ENCODE measurements at places on chromosomes 4 and X.
A peak's percentile ranks its signal among the peaks of the same experiment; 100 is the strongest.

DNA sequence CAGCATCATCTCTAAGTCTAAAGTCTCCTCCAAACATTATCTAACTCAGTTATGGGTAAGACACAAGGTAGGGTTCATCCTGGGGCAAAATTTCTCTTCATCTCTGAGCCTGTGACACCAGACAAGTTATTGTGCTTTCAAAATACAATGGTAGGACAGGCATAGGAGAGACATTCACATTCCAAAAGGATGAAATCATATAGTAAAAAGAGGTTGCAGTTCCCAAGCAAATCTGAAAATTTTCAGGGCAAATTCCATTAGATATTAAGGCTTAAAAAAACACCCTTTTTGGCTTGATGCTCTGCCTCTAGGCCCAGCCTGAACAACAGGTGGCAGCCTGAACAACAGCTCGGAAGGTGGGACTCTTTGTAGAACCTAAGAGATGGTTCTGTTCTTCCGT is 448.3 kb upstream of the SLIT2 start:
- H3K4me3 ChIP-seq: no peak overlapping the region
- no peaks in the 10 kb centered on the region for H3K27me3 ChIP-seq
- no peaks in the 10 kb centered on the region for H3K36me3 ChIP-seq
- no peak overlapping the region for H3K27ac ChIP-seq
- no peak for DNase-seq

- H3K36me3 ChIP-seq: no peaks in the 10 kb centered on the region
- no peaks in the 10 kb centered on the region for H3K4me1 ChIP-seq
- H3K27me3 ChIP-seq: no peaks in the 10 kb centered on the region
- H3K4me3 ChIP-seq: no peak overlapping the region
Observed at GRCh38 chr4:6122496-6122895, 77.9 kb downstream of the JAKMIP1 start.

DNA sequence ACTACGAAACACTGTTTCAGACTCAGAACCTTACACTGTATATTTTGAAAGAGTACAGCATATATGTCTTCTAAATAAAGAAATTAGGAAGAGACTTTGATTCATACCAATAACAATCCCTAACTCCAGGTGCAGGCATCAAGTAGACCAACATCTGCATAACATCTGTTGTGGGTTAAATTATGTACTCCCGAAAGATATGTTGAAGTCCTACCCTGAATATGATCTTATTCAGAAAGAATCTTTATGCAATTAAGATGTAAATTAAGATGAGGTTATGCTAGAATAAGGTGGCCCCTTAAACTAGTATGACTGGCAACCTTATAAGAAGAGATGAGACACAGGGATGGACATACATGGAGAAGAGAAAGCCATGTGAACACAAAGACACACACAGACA is 117.9 kb downstream of the INPP4B start:
- no peaks in the 10 kb centered on the region for H3K4me1 ChIP-seq
- DNase-seq: no peak
- H3K36me3 ChIP-seq: no peaks in the 10 kb centered on the region
- no peak overlapping the region for H3K4me3 ChIP-seq

GRCh38 chr4:101201421-101201820 is 145.9 kb downstream of the PPP3CA start:
- no peak overlapping the region for H3K4me3 ChIP-seq
- H3K27me3 ChIP-seq: no peaks in the 10 kb centered on the region
- peaks cover 52% of the 10 kb centered on the region for H3K4me1 ChIP-seq
- H3K36me3 ChIP-seq: no peaks in the 10 kb centered on the region

DNA sequence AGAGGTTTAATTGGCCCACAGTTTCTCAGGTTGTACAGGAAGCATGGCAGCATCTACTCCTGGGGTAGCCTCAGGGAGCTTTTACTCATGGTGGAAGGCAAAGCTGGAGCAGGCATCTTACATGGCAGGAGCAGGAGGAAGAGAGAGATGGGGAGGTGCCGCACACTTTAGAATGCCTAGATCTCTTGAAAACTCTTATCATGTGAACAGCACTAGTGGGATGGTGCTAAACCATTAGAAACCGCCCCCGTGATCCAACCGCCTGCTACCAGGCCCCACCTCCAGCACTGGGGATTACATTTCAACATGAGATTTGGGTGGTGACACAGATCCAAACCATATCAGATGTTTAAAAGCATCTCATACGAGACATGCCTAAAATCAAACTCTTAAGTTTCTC is 41.6 kb upstream of the SCOC start:
- H3K4me1 ChIP-seq: no peaks in the 10 kb centered on the region
- H3K36me3 ChIP-seq: no peaks in the 10 kb centered on the region

DNA sequence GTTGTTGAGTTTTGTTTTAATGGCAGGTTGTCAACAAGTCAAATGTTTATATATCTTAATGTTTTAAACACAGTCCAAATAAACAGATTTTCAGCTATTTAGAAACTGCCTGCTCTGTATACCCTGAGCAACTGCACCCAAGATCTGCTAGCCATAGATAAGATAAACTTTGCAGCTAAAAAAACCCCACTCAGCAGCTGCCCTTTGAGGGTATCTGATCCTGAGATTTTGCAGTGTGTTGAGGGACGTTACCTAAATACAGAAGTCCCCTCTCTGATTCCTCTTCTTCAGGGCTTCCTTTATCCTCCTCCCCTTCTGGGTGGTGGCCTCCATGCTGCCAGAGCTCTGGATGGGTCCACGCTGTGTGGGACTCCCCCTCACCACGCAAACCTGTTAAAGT is 11.0 kb upstream of the FGG start:
- H3K27me3 ChIP-seq: peaks cover 14% of the 10 kb centered on the region
- H3K27ac ChIP-seq: no peak overlapping the region
- DNase-seq: no peak
- H3K36me3 ChIP-seq: no peaks in the 10 kb centered on the region
- no peak overlapping the region for H3K4me3 ChIP-seq

DNA sequence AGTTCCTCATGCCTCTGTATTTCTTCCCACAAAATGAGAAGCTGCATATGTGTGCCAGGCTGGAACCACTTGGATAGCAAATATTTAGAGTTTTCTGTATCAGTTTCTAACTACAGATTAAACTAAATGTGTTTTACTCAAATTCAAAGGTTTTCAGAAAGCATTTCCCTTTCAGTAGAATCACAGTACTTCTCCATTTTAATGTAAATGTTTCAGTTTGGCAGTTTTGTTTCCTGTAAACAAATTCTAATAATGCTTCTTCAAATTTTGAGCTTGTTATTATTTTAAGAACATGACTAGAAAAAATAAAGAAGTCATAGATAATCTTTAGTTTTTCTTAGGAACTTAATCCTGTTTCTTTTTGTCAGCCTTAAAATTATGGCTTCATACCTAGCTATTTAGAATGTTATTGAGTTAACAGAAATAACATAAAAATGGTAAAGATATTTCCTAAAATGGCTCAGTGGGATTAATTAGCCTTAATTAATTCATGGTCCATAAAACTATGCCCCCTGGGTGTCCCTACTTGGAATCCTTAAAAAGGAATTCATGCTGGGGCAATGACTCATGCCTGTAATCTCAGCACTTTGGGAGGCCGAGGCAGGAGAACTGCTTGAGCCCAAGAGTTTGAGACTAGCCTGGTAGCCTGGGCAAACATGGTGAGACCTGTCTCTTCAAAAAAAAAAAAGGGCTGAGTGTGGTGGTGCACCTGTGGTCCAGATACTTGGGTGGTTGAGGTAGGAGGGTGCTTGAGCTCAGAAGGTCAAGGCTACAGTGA is 83.8 kb upstream of the GPR34 start:
- H3K4me1 ChIP-seq: no peaks in the 10 kb centered on the region
- H3K36me3 ChIP-seq: no peaks in the 10 kb centered on the region
- no peak for DNase-seq
- H3K27me3 ChIP-seq: no peaks in the 10 kb centered on the region
- H3K27ac ChIP-seq: no peak overlapping the region

- no peak overlapping the region for H3K4me3 ChIP-seq
- no peaks in the 10 kb centered on the region for H3K4me1 ChIP-seq
- H3K27me3 ChIP-seq: peaks cover 5% of the 10 kb centered on the region
- H3K36me3 ChIP-seq: no peaks in the 10 kb centered on the region
- no peak overlapping the region for H3K27ac ChIP-seq
Observed at GRCh38 chr4:40200875-40201801, 4.3 kb downstream of the RHOH start.

DNA sequence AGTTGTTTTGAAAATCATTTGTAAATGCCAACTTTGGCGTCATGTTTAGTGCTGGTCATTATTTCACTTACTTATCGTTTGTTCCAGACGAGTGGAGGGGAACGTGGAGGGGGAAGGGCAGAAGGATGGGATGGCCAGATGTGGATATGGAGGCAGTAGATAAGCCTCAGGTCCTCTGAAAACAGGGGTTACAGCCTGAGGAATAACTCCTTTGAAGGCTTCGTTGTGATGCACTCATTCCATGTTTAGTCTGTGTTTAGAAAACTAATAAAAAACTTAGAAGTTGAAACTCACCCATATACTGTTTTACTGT is 1.1 kb downstream of the MOB1B start:
- no peak for DNase-seq
- peaks cover 4% of the 10 kb centered on the region for H3K4me1 ChIP-seq
- H3K27me3 ChIP-seq: no peaks in the 10 kb centered on the region

DNA sequence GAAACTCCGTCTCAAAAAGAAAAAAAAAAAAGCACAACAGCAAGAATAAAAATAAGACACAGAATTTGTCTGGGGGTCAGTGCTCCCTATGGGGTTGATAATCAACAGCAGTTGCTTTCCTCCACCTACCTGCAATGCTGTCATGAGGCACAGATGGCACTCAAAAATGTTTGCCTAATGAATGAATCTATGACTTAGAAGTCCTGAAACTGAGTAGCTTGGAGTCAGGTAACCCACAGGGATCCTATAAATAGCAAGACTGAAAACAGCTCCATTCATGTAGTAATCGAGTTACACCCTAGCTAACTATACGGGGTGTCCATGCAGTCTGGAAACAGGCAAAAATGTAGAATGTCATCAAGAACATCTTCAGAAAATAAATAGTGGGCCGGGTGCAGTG is 19.8 kb upstream of the DDX3X start:
- H3K27ac ChIP-seq: peak overlapping the region; percentile 58
- no peaks in the 10 kb centered on the region for H3K36me3 ChIP-seq
- H3K4me3 ChIP-seq: no peak overlapping the region
- no peaks in the 10 kb centered on the region for H3K27me3 ChIP-seq
- DNase-seq: no peak

GRCh38 chr4:101282076-101282844 is 65.1 kb downstream of the PPP3CA start:
- peaks cover 43% of the 10 kb centered on the region for H3K4me1 ChIP-seq
- H3K27me3 ChIP-seq: no peaks in the 10 kb centered on the region
- DNase-seq: no peak
- no peak overlapping the region for H3K27ac ChIP-seq
- H3K36me3 ChIP-seq: no peaks in the 10 kb centered on the region
